Cortex of kidney (tissue), 1 donor: ENCODE measurements at places on chromosomes 16 and 17.

DNA sequence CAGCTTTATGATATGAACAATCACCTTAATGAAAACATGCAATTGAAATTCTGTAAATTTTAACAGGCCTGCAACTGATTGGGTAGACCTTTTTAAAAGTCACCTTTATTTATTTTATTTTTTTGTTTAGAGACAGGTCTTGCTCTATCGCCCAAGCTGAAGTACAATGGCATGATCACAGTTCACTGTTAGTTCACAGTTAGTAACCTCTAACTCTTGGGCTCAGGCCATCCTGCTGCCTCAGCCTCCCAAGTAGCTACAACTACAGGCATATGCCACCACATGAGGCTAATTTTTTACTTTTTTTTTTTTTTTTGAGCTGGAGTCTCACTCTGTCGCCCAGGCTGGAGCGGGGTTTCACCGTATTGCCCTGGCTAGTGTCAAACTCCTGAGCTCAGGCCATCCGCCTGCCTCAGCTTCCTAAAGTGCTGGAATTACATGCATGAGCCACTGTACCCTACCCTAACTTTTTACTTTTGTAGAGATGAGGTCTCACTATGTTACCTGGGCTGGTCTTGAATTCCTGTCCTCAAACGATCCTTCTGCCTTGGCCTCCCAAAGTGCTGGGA lies 28.0 kb downstream of the AP1G1 start:
- DNase-seq, result no peak

- DNase-seq, result no peak
These were observed 302 bp downstream of the LITAF start for GRCh38 chr16:11586378-11586855.

- DNase-seq, result no peak
These were observed 67.8 kb downstream of the GOSR1 start for GRCh38 chr17:30545024-30545423.

DNA sequence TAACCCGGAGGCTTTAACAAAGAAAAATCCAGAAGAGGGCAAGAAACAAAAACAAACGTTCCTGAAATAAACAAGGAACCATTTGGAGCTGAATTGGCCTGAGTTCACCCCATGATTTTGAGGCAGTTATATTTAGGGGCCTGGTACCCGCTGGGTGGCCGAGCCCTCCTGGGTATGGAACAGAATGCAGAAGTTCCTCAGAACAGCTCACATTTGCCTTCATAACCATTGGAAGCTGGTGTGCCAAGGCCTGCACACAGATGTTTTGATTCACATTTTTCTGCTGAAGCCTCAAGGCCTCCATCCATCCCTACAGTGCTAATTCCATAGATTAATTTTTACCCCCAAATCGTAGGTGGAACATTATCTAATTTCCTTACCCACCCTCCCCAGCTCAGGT lies 3.3 kb upstream of the ZFHX3 start:
- no peak for DNase-seq

DNA sequence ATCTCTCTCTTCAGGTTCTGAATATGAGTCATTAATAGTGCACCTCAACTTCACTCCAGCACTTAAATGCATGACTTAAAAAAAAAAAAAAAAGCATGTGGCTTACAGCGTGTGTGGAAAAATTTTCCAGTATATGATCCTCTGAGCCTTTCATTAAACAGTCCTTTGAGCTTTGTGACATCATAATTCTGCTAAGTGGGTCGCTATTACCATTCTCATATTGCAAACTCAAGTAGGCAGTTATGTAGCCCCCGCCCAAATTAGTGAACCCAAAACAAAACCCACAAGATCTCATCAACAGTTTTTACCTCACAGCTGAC lies 672 bp downstream of the CMTR2 start:
- no peak for DNase-seq

- DNase-seq, result no peak
These were observed 22.7 kb downstream of the BCO1 start for GRCh38 chr16:81261049-81261648.

DNA sequence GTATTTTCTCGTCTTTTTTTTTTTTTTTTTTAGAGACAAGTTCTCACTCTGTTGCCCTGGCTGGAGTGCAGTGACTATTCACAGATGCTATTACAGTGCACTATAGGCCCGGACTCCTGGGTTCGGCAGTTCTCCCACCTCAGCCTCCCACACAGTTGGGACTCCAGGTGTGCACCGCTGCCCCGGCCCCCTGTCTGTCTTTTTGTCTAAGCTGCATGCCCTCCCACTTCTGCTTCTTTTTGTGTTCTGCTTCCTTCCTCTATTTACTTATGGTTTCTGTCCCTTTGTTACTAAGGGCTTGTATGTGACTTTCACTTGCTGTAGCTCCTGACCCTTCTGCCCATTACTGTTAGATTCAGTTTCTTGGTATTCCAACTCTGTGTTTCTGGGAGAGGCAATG lies 20.5 kb downstream of the SLC7A6 start:
- DNase-seq, result no peak

GRCh38 chr17:7848131-7848579 lies 6.7 kb upstream of the TMEM88 start:
- DNase-seq, result no peak
